ENCODE measurements at places on chromosomes 16 and 17.

DNA sequence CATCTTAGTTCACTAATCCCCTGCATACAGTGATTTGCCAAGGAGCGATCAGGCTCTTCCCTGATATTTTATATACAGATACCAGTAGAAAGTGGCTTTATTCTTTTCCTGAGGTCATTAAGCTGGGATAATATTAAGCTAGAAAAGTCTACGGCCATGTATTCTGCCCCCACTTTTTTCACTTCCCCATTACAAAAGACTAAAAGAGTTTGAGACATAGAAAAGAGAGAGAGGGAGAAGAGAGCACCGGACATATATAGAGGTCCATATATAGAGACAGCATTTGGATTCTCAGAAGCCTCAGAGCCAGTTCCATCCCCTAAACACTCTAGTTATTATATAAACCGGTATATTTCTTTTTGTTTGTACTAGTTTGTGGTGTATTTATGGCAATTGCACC, 166.5 kb upstream of the ANKFN1 start:
- DNase-seq = no peak

- no peak for DNase-seq
Observed at GRCh38 chr16:27737513-27737912, 187.6 kb downstream of the KATNIP start.

DNA sequence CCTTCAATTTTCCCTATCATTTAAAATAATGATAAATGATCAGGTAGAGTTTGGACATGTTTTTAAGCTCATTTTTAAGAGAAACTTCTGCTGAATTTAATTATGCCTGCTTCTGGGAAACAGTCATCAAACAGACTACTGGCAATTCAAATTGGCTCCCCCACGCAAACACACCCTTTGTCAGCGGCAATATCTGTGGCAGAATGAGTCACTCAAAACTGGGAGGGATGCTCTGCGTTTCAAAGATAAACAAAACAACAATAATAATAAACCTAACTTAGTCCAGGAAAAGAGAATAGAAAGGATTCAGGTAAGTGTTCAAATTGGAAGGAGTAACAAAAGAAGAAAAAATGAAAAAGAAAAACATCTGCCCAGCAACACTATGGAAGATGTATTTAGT, 108.1 kb upstream of the ERCC4 start:
- no peak for DNase-seq

DNA sequence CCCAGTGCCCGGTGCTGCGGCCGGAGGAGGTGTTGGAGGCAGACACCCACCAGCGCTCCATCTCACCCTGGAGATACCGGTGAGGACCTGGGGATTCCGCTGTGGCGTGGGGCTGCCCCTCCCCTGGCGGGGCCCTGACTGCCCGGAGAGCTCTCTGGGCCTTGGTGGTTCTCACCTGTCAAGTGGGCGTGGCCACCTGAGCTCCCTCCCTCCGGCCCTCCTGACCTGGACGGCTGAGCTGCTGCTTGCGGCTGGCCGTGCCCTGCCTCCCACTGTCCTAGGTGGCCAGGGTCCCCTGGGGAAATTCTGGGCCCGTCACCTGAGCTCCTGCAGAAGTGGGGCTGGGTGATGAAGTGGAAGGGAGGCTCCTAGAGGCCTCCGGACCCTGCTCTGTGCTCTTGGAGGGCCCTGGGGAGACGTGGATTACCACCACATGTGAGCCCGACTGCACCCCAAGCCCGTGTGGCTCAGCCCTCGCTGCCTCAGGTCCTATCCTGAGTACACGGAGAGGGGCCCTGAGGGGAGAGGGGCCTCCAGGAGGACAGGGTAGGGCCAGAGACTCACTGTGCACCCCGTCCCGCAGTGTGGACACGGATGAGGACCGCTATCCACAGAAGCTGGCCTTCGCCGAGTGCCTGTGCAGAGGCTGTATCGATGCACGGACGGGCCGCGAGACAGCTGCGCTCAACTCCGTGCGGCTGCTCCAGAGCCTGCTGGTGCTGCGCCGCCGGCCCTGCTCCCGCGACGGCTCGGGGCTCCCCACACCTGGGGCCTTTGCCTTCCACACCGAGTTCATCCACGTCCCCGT, 1.1 kb downstream of the IL17C start:
- DNase-seq = peak; percentile 97

DNA sequence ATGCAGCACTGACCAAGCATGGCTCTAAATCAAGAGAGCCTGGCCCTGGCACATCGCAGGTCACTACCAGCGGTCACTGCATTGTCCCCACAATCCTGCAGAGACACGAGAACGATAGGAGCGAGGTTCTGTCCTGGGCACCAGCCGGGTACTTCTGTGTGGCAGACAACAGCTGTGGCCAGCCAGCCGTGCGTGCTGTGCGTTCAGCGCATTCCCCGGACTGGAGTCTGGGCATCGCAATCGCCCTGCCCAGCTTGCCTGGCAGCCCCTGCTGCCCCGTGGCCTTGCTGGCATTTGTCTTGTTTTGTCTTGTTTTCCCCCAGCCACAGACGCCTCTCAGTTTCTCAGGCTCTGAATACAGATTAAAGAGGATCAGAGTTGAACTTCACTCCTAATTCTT, 33.9 kb downstream of the COTL1 start:
- DNase-seq = no peak

- peak; percentile 97 for DNase-seq
Observed at GRCh38 chr17:82775001-82775823, 23.3 kb downstream of the TBCD start.

GRCh38 chr16:68732042-68732680, 4.9 kb upstream of the CDH1 start:
- peak; percentile 79 for DNase-seq

GRCh38 chr17:78781104-78781892, 775 bp downstream of the CYTH1 start:
- peak; percentile 76 for DNase-seq

DNA sequence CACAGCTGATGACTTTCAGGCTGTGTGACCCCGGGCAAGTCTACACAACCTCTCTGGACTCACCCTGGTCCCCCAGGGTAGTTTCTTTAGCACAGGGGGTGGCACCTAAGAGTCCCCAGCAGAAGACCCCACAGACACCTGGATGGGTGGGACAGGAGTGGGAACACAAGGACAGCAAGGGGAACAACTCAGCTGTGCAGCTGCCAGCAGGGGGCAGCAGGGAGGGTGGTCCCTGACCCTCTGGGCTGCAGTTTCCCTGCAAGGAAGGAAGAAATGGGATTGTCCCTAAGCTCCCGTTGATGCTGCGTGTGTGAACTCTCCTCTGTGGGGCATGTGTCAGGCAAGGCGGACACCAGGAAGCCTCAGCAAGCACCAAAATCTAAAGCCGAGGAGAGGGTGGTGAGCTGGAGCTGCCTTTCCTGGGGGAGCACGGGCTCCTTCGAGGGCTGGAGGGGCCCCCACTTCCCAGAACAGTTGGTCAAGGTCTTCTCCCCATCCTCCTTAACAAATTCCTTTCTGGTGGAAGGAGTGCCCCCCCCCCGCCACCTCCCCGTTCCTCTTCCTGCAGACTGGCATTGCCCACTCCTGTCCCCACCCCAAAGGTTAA, 24.1 kb upstream of the CDH5 start:
- peak; percentile 89 for DNase-seq

DNA sequence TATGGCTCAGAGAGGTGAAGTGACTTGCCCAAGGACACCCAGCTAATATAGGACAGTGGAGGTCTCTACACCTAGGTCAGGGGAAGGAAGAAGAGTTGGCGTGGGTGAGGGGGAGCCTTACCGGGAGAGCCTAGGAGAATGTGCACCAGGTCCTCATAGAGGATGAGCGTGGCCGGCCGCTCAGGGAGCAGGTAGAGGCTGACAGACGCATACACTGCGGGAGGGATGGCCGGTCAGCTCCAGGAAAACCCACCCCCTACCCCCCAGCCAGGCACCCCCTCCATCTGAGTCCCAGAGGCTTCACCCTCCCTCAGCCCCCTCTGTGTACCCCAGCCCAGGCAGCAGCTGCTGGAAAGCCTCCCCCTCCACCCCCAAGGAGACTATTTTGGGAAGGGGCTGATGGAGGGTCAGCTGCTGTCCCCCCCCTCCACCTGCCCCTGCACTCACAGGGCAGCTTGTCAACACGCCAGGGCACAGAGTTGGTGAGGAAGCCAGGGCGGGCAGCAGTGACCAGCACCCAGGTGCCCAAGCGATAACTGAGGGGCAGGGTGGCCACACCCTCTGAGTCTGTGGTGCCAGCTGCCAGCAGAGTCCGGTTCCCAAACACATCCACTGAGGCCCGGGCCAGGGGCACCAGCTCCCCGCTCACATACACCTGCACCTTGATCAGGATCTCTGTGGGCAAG, 4.1 kb downstream of the FAM171A2 start:
- DNase-seq = no peak

- no peak for DNase-seq
Observed at GRCh38 chr17:78204387-78205123, 9.5 kb upstream of the BIRC5 start.

GRCh38 chr16:85334718-85335583, 222.7 kb upstream of the CIBAR2 start:
- DNase-seq = peak; percentile 87

DNA sequence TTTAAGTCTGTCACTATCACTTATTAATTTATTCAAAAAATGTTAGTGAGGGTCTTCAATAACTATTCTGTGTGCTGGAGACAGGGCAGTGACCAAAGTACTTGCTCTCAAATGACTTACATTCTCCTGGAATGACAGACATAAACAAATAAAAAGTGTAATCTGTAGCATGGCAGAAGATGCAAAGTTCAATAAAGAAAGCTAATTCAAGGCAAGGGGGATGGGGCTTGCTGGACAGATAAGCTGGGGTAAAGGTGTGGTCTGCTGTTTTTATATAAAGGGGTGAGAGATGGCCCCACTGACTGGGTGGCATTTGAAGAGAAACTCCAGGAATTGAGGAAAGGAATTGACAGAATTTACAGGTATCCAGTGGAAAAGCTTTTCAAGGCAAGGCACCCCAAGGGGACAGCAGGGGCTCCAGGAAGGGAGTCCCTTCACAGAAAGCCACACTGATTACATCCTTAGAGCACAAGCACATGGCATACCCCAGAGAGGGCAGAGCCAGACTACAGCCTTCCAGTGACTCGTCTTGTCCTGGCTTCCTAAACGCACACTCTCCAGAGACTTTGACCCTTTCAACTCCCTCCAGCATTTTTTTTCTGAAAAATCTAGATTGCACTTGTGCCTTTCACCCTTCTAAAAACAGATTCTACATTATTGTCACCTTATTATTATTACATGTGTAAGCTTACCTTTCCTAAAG, 123.7 kb upstream of the HS3ST3A1 start:
- DNase-seq = no peak
